ENCODE measurements at places on chromosomes 12 and 14.

GRCh38 chr12:3173008-3173553 is 95.9 kb downstream of the TSPAN9 start:
- no peak for DNase-seq

DNA sequence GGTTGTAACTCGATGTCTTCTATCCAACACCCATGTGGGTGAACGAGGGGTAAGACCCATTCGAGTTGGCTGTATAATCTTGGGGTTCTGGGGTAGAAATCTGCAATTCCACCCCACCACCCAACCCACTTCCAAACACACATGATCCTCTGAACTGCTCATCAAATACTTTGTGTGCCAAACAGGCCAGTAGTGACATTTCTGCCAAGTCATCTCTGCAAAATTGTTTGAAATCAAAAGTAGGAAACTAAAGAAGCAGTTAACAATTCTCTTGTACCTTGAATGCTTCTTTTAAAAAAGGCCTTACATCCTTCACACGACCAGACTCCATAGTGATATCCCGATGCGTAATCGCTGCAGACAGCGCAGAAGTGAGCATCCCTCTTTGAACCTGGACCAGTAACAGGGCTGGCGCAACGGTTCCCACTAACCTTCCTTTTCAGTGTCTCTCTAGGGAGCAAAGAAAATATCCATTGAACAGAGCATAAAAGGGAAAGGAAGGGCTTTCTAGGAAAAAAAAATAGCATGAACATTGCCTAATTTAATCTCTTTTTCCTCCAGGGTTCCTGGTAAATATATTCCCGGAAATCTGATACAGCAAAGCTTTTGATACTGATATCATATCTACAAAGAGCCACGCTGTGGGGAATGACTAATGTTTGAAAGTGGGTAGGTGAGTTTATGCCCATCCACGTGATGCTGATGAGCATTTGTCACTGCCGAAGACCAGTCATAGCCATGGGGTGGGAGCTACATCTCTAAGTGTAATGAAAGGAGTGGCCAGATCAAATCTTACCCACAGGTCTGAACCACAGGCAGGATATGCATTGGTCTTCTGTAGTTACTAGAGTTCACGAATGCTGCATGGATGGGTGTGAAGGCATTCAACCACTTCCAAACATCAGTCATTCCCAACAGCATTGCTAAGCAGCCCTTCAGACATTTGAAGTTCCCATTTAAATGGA is 14.2 kb downstream of the ESR2 start:
- DNase-seq: no peak

DNA sequence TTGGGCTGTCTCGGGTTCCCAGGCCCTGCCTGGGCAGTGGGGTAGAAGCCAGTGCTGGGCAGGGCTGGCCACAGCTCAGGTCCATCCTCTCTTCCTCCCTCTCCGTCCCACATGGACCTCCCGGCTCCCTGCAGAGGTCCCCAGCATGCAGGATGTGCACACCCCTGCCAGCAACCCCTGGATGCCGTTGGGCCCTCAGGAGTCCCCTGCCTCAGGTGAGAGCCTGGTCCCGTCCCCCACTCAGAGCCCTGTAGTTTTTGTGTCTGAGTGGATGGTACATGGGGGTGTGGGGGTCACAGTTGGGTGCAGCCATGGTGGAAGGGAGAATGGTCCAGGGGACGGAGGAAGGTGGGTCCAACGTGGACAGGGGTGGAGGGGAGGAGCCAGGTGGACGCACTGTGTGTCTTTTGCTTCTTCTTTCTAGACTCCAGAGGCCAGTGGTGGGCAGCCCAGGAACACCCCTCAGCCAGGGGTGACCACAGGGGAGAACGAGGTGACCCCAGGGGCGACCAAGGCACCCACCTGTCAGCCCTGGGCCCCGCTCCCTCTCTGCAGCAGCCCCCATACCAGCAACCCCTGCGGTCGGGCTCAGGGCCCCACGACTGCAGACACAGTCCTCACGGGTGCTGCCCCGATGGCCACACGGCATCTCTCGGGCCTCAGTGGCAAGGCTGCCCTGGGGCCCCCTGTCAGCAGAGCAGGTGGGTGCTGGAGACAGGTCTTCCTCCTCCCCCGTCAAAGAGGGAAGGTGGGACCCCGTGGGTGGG is 21.7 kb downstream of the PAPLN start:
- no peak for DNase-seq

- no peak for DNase-seq
Observed at GRCh38 chr14:99041820-99042174, 230.2 kb downstream of the BCL11B start.

Measured in cardiac fibroblast (primary cell).